Progenitor cell of endocrine pancreas (in vitro differentiated cells): ENCODE measurements at places on chromosomes 2 and 18. TPM values are rescaled to one million over a fixed set of nuclear protein-coding genes. Genes with fewer than 3 reads are reported as not detected.

The LIMS4 gene
- 0.74 and 1.4 TPM in 2 replicates for total RNA-seq

The HJURP gene
- 22.0 and 23.1 TPM in 2 replicates for total RNA-seq

The FBXO48 gene
- 1.2 and 1.5 TPM in 2 replicates for total RNA-seq

The RESP18 gene
- not detected in 2 replicates for total RNA-seq

The IL37 gene
- not detected in 2 replicates for total RNA-seq

The CD226 gene
- 0.49 and 0.55 TPM in 2 replicates for total RNA-seq

The STK17B gene
- total RNA-seq = 3.4 and 3.6 TPM in 2 replicates

The SERPINE2 gene
- 25.1 and 25.6 TPM in 2 replicates for total RNA-seq

- DNase-seq = no peak
- no peaks in the 10 kb centered on the region for H3K27me3 ChIP-seq
- H3K4me1 ChIP-seq = peaks cover 10% of the 10 kb centered on the region
- no peaks in the 10 kb centered on the region for H3K36me3 ChIP-seq
Observed at GRCh38 chr18:29060349-29060748, 883.4 kb upstream of the CDH2 start.

DNA sequence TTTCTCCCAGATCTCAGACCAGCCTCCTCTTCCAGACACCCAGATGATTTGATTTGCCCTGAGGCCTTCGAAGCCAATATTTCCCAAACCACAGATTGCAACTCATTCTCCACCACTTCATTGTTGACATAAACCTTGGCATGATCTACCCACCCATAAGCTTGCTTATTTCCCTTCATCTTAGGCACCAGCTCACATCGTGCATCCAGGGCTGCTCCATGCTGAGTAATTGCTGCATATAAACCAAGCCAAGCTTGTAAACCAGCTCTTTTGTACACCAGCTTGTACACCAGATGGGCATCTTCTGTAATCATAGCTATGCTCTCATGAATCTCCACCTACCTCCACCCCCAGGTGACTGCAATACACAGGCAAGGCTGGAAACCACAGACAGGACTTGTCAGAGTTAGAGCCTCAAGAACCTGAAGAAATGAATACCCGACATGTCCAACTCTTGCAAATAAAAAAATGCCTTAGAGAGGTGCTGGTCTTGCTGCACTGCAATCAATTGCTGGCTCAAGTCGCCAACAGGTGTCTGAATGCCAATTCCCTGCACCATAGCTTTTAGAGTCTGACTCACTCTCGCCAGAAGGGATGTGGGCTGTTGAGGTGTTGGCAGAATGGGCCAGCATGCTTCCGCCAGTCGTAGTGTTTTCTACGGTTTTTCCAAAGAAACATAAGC lies 31.5 kb downstream of the TRABD2A start:
- H3K4me3 ChIP-seq = no peak overlapping the region
- H3K36me3 ChIP-seq = no peaks in the 10 kb centered on the region
- no peak overlapping the region for H3K27ac ChIP-seq

GRCh38 chr2:210198326-210198725 lies 26.9 kb downstream of the ACADL start:
- H3K4me1 ChIP-seq = peaks cover 10% of the 10 kb centered on the region
- H3K27ac ChIP-seq = no peak overlapping the region
- no peaks in the 10 kb centered on the region for H3K27me3 ChIP-seq
- no peak for DNase-seq
- H3K36me3 ChIP-seq = no peaks in the 10 kb centered on the region

- peaks cover 19% of the 10 kb centered on the region for H3K4me1 ChIP-seq
- H3K36me3 ChIP-seq = no peaks in the 10 kb centered on the region
- H3K27me3 ChIP-seq = no peaks in the 10 kb centered on the region
- H3K4me3 ChIP-seq = no peak overlapping the region
Observed at GRCh38 chr2:98487806-98488189, 43.1 kb downstream of the INPP4A start.

DNA sequence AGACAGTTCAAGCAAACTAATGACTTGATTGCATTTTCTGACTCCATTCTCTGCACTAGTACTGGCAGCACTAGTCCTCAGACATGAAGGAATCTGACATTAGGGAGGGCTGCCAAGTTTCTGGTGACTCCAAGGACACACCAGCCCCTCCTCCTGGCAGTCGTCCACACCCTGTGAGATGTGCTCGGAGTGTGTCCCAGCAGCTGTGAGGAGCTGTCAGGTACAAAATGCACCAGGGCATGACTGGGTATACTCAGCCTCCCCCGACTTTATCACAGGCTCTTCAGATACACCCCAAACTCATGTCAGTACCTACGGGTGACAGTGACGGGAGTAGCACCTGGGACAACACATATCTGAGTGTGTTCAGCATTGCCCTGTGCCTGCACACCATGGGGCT lies 43.1 kb downstream of the EDAR start:
- no peak overlapping the region for H3K27ac ChIP-seq
- peaks cover 5% of the 10 kb centered on the region for H3K36me3 ChIP-seq
- H3K4me3 ChIP-seq = no peak overlapping the region
- no peaks in the 10 kb centered on the region for H3K27me3 ChIP-seq
- no peak for DNase-seq
- H3K4me1 ChIP-seq = no peaks in the 10 kb centered on the region

GRCh38 chr2:189265696-189266320 lies 86.2 kb upstream of the COL5A2 start:
- no peak for DNase-seq
- H3K27me3 ChIP-seq = no peaks in the 10 kb centered on the region
- H3K4me1 ChIP-seq = no peaks in the 10 kb centered on the region
- H3K36me3 ChIP-seq = no peaks in the 10 kb centered on the region

DNA sequence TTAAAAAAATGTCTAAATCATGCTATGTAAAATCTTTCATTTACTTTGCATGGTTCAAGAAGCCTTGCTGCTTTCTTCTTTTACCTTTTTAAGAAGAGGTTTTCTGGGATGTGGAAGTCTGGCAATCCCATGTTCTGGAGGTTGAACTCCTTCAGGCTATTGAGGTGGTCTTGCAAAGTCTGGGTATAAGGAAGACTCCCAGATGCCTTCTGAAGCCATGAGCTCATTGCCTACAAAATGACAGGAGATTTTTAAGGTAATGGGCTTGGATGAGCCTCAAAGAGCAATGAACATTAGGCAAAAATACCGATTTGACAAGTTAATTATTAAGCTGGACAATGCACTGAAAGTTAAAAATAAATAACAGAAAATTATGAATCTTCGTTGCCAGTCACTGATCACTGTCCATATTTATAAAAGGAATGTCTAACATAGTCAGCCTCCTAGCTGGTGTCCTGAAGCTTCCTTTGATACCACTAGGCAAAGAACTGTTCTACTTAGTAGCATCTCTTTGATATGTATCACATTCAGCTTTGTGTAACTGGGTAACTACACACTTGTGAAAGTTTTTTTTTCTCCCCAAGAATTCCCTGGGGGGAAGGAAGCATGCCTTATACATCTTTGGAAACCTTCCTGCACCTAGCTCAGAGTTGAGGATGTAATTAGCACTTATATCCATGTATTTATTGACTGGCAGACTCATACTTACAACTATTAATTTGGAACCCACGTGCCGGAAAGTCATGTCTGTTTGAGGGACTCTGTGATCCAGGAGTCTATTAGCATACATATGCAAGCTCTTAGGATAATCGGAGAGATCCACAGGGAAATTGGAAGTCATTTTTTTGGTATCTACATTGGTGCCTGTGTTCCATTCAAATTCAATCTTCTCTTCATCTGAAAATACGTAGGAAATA lies 29.3 kb downstream of the APOB start:
- no peak for DNase-seq
- H3K4me3 ChIP-seq = no peak overlapping the region
- H3K36me3 ChIP-seq = peaks cover 66% of the 10 kb centered on the region
- no peaks in the 10 kb centered on the region for H3K27me3 ChIP-seq
- H3K4me1 ChIP-seq = no peaks in the 10 kb centered on the region

GRCh38 chr2:190863946-190864345 lies 16.7 kb upstream of the GLS start:
- DNase-seq = no peak
- peaks cover 11% of the 10 kb centered on the region for H3K4me1 ChIP-seq
- no peak overlapping the region for H3K27ac ChIP-seq
- H3K27me3 ChIP-seq = peaks cover 3% of the 10 kb centered on the region
- no peaks in the 10 kb centered on the region for H3K36me3 ChIP-seq

- DNase-seq = no peak
- no peak overlapping the region for H3K4me3 ChIP-seq
- peaks cover 2% of the 10 kb centered on the region for H3K4me1 ChIP-seq
- peaks cover 16% of the 10 kb centered on the region for H3K36me3 ChIP-seq
Observed at GRCh38 chr2:239255218-239255617, 145.6 kb downstream of the HDAC4 start.

GRCh38 chr2:85652056-85652455 lies 15.9 kb downstream of the SFTPB start:
- no peaks in the 10 kb centered on the region for H3K27me3 ChIP-seq
- H3K4me1 ChIP-seq = no peaks in the 10 kb centered on the region
- H3K36me3 ChIP-seq = peaks cover 22% of the 10 kb centered on the region
- DNase-seq = no peak
- H3K4me3 ChIP-seq = no peak overlapping the region
- no peak overlapping the region for H3K27ac ChIP-seq

GRCh38 chr2:58006256-58006951 lies 40.2 kb upstream of the VRK2 start:
- H3K4me3 ChIP-seq = no peak overlapping the region
- H3K4me1 ChIP-seq = peaks cover 5% of the 10 kb centered on the region
- H3K27ac ChIP-seq = no peak overlapping the region
- no peak for DNase-seq
- H3K36me3 ChIP-seq = no peaks in the 10 kb centered on the region

DNA sequence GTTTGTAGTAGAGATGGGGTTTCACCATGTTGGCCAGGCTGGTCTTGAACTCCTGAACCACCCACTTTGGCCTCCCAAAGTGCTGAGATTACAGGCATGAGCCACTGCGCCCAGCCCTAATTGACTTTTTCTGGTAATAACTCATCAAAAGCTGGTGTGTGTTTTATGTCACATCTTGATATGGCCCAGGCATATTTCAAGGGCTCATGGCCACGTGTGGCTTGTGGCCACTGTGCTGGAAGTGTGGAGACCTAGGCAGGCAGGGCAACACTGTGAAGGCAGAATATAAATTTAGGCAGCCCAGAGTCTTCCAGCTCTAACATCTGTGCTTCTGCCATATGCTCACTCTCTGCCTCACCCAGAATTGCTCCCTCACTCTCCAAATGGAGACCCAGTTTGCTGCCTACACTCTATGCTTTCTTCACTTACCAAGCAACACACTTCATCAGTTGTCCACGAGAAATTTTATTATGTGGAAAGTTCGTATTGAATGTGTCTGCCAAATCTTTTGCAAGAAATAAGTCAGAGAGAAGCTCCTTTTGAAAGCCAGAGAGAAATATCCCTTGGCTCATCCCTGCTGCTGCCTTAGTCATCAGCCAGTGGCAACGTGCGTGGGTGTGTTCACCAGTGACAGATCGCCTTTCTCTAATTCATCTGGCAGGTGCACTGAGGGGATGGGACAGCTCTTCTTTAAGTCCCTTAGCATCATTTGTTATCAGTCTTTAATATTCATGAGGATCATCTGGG lies 129.4 kb upstream of the CXCR4 start:
- H3K27me3 ChIP-seq = peaks cover 5% of the 10 kb centered on the region
- H3K27ac ChIP-seq = no peak overlapping the region
- no peak for DNase-seq
- H3K4me3 ChIP-seq = no peak overlapping the region
- no peaks in the 10 kb centered on the region for H3K36me3 ChIP-seq

DNA sequence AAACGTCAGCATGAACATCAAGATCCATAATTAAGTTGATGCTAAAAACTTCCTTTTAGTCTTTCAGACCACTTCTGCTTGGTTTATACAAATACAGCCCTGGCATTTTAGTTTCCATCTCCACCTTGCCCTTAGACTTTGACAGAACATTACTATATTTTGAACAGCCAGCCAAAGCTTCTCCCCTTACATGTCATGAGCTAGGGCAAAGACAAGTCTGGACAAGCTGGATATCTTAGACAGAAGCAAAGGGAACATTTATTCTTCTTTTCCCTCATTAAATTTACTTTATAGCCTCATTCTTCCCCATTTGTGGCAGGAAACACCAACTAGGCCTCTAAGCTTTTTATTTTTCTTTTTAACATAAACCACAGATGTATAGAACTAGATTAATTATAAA lies 403.3 kb downstream of the SUCLG1 start:
- no peaks in the 10 kb centered on the region for H3K36me3 ChIP-seq
- peaks cover 6% of the 10 kb centered on the region for H3K4me1 ChIP-seq
- DNase-seq = no peak
- no peak overlapping the region for H3K27ac ChIP-seq

GRCh38 chr18:9156604-9157249 lies 20.1 kb downstream of the ANKRD12 start:
- no peak overlapping the region for H3K27ac ChIP-seq
- no peak overlapping the region for H3K4me3 ChIP-seq
- no peak for DNase-seq
- H3K36me3 ChIP-seq = peaks cover 3% of the 10 kb centered on the region
- H3K4me1 ChIP-seq = peaks cover 18% of the 10 kb centered on the region

GRCh38 chr18:55095584-55095983 lies 136.3 kb upstream of the CCDC68 start:
- H3K27me3 ChIP-seq = peaks cover 2% of the 10 kb centered on the region
- no peak for DNase-seq
- H3K4me1 ChIP-seq = peaks cover 11% of the 10 kb centered on the region
- H3K27ac ChIP-seq = no peak overlapping the region
- H3K4me3 ChIP-seq = no peak overlapping the region
- H3K36me3 ChIP-seq = no peaks in the 10 kb centered on the region

DNA sequence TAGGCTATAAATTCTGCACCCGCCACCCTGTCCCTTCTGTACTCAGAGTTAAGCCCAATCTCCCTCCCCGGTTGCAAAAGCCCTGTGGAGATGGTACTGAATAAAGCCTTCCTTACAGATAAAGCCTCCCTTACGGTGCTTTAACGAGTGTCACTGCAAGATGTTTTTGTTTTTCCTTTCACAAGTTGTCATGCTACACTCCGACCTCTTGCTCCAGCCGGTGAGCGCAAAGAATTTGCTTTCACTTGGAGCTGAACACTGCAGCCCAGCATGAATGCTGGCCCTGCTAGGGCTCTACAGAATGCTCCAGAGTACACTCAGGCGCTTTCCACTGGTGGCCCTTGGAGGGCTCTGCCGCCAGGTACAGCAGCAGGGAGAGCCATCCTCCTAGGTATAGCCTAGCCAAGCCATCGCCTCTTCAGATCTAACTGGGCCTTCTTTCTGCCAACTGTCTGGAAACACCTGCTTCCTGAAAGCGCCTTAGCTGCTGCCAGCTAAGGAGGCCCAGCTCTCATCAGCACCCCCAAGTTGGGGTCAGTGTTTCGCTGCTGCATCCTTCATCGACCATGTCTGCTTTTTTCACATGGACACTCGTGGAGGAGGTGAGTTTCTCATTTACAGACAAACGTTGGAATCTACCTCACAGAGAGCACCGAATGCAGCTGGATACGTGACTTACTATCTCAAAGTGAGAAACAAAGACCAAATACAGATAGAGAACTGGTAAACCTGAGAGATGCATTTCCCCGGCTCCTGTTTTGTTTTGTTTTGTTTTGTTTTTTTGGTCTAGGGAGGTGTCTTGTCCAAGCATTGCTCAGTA lies 13.4 kb upstream of the CREG2 start:
- H3K4me1 ChIP-seq = no peaks in the 10 kb centered on the region
- DNase-seq = no peak
- H3K4me3 ChIP-seq = no peak overlapping the region
- H3K36me3 ChIP-seq = no peaks in the 10 kb centered on the region

- no peak for DNase-seq
- no peak overlapping the region for H3K27ac ChIP-seq
- no peak overlapping the region for H3K4me3 ChIP-seq
- peaks cover 6% of the 10 kb centered on the region for H3K4me1 ChIP-seq
Observed at GRCh38 chr18:33700513-33700976, 122.5 kb downstream of the ASXL3 start.

- no peaks in the 10 kb centered on the region for H3K36me3 ChIP-seq
- H3K4me1 ChIP-seq = no peaks in the 10 kb centered on the region
- peaks cover 60% of the 10 kb centered on the region for H3K27me3 ChIP-seq
Observed at GRCh38 chr2:238816291-238816690, 31.6 kb upstream of the TWIST2 start.
